ENCODE measurements at places on chromosomes 2 and 18. TPM values are rescaled to one million over a fixed set of nuclear protein-coding genes. Genes with fewer than 3 reads are reported as not detected.

The INPP5D gene
- total RNA-seq = 12.4 TPM

The WDCP gene
- 6.4 TPM for total RNA-seq

The BCL11A gene
- 3.6 TPM for total RNA-seq

The PROKR1 gene
- total RNA-seq = 0.27 TPM

The POTEJ gene
- total RNA-seq = not detected

The RTTN gene
- total RNA-seq = 5.2 TPM

The GREB1 gene
- 8.8 TPM for total RNA-seq

The AFF3 gene
- total RNA-seq = 45.5 TPM

The FEV gene
- total RNA-seq = not detected

The CTAGE1 gene
- total RNA-seq = not detected

The SNORC gene
- 11.6 TPM for total RNA-seq

- ATAC-seq = no peak
Observed at GRCh38 chr2:227716501-227716900, 1.3 kb downstream of the SLC19A3 start.

- no peak for ATAC-seq
Observed at GRCh38 chr18:37641573-37641972, 76.0 kb upstream of the CELF4 start.

DNA sequence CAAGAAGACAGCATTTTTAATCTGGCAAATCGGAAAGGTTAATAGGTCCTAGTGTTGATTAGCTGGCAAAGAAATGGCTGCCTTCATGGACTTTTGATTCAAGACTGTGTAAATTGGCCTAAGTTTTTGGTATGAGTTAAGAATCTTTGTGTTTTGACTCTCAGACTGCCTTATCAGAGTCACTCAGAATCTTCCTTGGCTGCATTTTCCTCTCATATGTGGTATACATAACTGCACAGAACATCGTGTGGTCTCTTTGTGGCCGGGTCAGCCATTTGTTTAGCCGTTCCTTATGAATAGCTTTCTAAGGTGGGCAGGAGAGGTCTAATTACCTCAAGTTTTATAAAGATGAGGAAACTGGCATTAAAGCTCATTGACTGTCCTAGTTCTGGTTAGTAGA, 30.1 kb downstream of the CAB39 start:
- no peak for ATAC-seq

DNA sequence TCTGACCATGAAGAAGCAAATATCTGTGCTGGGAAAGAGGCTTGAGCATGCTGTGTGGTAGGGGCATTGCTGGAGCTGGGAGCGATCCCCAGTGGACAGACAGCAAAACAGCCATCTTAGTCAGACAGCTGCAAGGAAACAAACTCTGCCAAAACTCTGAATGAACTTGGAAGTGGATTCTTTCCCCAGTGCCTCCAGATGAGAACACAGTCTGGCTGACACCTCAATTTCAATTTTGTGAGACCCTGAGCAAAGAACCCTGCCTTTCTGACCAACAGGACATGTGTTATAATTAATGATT, 23.2 kb upstream of the FAP start:
- ATAC-seq = no peak

GRCh38 chr2:182406221-182406620, 20.6 kb downstream of the PDE1A start:
- no peak for ATAC-seq

DNA sequence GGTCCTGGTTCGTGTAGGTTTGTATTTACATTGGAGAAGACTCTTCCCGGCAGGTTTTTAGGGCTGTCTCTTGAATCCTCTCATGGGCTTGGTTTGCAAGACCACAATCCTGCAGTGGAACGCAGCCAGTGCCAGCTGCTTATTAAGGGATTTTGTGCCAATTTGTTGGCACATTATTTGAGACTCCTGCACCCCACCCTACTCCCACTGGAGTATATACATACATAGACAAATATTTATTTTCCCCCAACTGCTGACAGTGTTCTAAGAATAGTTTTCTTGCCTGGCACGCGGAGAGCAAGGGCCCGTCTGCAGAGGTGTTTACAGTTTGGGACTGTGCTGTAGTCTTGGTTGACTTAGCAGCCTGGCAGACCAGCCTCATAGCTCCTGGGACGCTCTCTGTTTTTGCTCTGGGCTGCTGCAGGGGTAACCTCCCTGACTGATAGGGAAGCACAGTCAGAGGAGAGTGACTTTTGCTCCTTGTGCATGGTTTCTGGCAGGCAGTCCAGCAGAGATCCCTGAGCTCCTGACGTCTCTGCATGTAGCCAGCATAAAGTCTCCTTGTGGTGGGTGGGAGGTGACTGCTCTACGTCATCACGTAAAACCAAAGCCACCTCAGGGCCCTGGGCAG, 1.9 kb downstream of the LDLRAD4 start:
- ATAC-seq = no peak

GRCh38 chr18:13623348-13623747, 103.0 kb downstream of the FAM210A start:
- ATAC-seq = no peak

DNA sequence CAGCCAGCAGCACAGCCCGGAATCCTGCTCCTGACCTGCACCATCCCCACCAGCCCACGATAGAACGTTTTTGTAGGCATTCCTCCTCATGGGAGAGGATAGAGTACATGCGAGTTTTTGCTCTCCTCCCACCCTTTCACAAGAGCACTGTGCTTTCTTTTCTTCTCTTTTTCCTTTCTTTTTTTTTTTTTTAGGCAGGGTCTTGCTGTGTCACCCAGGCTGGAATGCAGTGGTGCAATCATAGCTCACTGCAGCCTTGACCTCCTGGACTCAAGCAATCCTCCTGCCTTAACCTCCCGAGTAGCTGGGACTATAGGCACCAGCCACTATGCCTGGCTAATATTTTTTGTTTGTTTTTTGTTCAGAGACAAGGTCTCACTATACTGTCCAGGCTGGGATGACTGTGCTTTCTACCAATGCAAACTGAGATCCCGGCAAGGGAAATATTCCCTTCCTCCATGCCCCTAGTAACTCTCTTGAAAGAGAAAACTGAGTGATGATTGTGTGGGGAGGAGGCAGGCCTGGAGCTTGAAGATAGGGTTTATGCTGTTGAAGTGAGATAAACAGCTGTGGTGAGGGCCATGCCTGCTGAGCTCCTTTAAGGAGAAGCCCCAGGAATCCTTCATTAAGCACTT, 82.6 kb upstream of the TXNDC2 start:
- ATAC-seq = no peak

- no peak for ATAC-seq
Observed at GRCh38 chr2:201419986-201420385, 31.3 kb downstream of the TRAK2 start.

DNA sequence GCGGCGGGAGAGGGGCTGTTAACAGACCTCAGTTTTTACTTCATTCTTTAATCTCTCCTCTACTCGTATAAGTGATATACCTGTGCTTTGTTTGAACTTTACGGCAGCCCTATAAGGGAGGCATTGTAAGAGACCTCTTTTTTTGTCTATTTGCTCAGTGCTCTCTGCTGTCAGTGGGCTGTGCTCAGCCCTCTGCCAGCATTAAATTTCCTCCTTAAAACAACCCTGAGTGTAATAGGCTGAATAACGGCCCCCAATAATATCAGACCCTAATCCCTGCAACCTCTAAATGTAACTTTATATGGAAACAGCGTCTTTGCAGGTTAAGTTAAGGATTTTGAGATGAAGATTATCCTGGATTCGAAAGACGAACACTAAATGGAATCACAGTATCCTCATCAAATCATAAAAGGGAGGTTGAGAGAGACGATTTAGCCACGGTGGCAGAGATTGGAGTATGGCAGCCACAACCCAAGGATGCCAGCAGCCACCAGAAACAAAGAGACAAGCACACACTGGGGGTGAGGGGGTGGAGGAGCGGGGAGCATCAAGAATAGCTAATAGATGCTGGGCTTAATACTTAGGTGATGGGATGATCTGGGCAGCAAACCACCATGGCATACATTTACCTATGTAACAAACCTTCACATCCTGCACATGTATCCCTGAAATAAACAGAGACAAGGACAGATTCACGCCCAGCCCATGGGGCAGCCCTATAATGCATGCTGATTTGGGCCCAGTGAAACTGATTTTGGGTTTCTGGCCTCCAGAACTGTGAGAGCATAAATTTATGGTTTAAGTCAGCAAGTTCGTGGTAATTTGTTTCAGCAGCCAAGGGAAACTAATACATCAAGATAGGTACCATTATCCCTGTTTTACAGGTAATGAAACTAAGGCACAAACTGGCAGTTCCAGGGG, 894 bp upstream of the FARSB start:
- peak; percentile 8 for ATAC-seq

DNA sequence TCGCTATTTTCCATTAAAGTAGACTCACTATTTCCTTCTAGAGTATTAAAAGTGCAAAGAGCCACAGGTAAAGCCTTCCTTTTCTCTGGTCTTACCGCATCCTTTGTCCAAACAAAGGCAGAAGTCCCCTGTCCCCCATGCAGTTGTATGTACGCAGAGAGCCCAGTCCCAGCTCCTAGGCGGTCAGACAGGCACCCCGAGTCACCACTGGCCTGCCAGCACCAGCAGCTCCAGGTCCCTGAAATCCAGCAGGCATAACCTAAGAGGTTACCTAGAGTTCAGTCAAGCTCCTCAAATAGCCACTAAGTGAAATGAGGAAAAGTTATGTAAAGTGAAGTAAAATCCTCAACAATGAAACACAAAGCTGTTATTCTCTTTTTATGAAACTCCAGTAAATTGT, 60.4 kb upstream of the TWIST2 start:
- ATAC-seq = no peak

GRCh38 chr2:26674771-26675170, 17.8 kb upstream of the KCNK3 start:
- ATAC-seq = no peak

DNA sequence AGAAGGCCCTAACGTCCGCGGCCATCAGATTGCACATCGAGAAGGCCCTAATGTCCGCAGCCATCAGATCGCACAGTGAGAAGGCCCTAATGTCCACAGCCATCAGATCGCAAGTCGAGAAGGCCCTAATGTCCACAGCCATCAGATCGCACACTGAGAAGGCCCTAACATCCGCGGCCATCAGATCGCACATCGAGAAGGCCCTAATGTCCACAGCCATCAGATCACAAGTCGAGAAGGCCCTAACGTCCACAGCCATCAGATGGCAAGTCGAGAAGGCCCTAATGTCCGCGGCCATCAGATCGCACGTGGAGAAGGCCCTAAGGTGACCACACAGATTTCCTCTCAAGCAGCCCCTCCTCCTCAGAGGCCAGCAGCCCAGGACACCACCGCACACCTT, 193.2 kb upstream of the PXDN start:
- no peak for ATAC-seq

GRCh38 chr18:77102259-77103040, 30.1 kb downstream of the MBP start:
- no peak for ATAC-seq

- ATAC-seq = no peak
Observed at GRCh38 chr2:194301946-194302345, 1355.1 kb upstream of the SLC39A10 start.

GRCh38 chr2:221304916-221305315, 267.2 kb downstream of the EPHA4 start:
- no peak for ATAC-seq

GRCh38 chr2:1594373-1595171, 149.7 kb downstream of the PXDN start:
- ATAC-seq = no peak

DNA sequence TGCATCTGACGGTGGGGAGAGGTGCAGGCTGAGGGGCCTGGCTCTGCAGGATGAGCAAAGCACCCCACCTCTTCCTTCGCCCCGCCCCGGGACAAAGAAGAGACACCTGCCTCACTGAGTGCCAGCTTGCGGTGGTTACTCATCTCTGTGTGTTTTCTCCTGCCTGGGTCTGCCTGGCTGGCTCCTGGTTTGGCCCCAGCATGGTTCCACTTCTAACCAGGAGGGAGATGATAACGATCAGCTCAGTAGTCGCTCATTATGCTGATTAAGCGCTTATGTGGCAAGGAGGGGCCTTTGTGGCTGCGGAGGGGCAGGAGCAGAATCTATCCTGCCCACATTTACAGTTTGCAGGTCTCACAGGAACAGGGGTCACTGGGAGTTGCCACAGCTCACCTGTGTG, 68.7 kb upstream of the EDAR start:
- no peak for ATAC-seq

GRCh38 chr2:148607566-148607965, 37.0 kb upstream of the EPC2 start:
- no peak for ATAC-seq

DNA sequence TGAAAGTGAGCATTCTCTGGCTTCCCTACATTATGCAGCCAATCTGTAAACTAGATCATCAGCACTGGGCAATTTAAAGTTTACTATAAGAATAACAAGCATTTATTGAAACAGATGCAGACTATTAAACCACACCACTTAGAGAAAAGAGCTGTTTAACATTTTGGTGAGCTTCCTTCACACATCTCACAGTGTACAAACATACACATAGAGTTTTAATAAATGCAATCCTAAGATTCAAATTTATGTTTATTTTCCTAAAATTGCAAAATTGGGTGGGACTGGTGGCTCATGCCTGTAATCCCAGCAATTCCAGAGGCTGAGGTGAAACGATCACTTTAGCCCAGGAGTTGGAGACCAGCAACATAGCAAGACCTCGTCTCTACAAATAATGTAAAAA, 199.3 kb downstream of the SH3BP4 start:
- ATAC-seq = no peak

DNA sequence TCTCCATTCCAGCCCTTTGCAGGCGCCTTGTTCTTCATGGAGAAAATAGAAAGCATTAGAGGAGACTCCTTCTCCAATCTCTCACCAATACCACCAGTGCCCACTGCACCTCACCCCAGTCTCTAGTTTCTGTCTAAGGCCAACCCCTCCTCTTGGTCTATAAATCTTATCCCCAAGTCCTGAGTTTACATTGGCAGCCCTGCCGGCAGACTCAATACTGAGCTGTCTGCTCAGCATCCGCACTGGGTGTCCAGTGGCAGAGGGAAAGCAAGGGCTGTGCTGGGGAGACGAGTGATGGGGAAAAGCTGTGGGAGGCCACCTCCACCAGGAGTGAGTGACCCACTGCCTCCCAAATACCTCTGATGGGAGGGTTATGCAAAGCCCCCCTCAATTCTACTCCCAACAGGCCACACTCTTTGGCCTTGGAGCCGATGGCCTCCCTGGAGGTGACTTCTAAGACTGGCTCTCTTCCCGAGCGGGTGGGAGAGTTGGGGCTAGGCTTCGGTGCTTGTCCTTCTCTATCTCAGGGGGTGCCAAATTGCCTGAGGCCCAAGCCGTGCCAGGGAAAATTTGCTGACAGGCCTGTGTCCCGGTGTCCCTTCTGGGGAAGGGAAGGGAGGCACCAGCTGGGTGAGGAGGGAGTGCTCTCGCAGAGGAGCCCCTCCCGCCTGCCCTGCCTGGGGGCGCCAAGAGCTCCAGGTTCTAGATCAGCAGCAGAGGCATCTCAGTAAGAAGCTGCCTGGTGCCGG, 165.2 kb upstream of the MSH6 start:
- no peak for ATAC-seq

DNA sequence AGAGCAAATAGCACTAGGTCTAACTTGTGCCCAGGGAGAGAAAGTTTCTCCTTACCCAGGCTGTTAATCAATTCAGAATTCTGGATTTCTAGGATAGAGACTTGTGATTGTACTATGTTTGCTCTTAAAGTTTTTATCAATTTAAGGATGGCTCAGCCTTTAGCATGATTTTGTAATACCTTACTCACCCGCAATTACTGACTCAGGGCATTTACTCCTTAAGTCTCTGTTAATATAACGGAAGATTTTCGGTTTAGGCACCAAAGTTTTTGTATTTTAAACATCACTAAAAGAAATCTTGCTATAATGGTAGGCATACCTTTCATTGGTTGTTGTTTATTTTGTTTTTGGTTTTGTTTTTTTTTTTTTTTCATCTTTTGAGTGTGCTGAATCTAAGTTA, 358.2 kb downstream of the RBM43 start:
- no peak for ATAC-seq

- ATAC-seq = no peak
Observed at GRCh38 chr18:33154049-33154448, 286.5 kb downstream of the CCDC178 start.

Measured in gastroesophageal sphincter (tissue), 4 donors.